ENCODE measurements at places on chromosomes 16 and 17.
A peak's percentile ranks its signal among the peaks of the same experiment; 100 is the strongest.

- no peak for DNase-seq
These were observed 2.7 kb upstream of the CUEDC1 start for GRCh38 chr17:57957886-57958285.

- peak; percentile 98 for DNase-seq
These were observed 16.0 kb upstream of the LHX1 start for GRCh38 chr17:36921095-36921851.

- no peak for DNase-seq
These were observed 32.2 kb downstream of the SLC12A3 start for GRCh38 chr16:56897026-56897799.

DNA sequence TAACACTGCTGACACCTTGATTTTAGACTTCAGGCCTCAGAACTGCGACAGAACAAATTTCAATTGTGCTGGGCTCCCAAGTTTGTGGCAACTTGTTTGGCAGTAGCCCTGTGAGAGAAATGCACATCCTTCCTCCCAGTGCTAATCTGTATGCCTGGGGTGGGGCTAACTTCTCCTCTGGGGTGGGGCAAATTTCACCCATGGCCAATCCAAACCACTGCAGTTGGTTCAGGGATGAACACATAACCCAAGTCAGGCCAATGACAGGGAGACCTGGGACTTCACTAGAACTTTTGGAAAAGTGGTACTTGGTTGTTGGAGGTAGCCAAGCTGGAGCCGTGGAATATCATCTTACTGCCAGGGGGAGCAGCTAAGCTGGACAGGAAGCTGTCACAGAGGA, 56.3 kb downstream of the ABCC6 start:
- DNase-seq, result no peak

GRCh38 chr16:19812986-19813385, 71.7 kb downstream of the GPRC5B start:
- no peak for DNase-seq

- DNase-seq, result no peak
These were observed 63.3 kb upstream of the HLF start for GRCh38 chr17:55201308-55201932.

GRCh38 chr16:6153901-6154300, 1056.3 kb upstream of the EEF2KMT start:
- no peak for DNase-seq

DNA sequence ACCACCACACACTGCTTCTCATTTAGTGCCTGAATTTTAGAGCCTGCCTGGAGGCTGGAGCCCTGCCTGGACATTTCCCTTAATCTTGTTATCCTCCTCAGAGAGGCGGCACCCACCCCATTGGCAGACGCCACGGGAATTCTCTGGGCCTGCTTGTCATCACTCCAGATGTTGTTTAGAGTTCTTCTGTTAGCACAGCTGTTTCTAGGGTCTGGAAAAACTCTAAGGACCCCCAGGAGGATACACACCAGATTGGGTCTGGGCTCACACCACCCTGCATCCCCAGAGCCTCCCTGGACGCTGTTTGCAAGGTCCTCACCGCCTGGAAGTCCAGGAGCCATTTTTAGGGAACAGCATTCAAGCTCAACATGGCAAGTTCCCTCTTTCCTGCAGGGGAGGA, 565 bp upstream of the XAF1 start:
- DNase-seq, result no peak

DNA sequence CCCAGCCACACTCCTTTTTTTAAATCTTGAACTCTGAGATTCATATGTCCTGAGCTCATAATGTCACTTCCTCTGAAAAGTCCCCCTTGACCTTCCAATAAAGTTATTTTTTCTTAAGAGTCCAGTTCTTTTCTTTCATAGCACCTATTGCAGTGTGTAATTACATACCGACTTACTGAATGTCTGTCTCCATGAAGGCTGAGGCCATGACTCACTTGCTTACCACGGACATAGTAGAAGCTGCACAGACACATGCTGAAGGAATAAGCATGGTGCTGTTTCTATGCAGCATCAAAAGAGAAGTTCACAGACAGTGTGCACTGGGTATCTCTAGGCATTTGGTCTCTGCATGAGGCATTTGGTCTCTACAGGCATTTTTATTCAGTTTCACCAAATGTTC, 77.2 kb downstream of the C17orf67 start:
- DNase-seq, result peak; percentile 83

DNA sequence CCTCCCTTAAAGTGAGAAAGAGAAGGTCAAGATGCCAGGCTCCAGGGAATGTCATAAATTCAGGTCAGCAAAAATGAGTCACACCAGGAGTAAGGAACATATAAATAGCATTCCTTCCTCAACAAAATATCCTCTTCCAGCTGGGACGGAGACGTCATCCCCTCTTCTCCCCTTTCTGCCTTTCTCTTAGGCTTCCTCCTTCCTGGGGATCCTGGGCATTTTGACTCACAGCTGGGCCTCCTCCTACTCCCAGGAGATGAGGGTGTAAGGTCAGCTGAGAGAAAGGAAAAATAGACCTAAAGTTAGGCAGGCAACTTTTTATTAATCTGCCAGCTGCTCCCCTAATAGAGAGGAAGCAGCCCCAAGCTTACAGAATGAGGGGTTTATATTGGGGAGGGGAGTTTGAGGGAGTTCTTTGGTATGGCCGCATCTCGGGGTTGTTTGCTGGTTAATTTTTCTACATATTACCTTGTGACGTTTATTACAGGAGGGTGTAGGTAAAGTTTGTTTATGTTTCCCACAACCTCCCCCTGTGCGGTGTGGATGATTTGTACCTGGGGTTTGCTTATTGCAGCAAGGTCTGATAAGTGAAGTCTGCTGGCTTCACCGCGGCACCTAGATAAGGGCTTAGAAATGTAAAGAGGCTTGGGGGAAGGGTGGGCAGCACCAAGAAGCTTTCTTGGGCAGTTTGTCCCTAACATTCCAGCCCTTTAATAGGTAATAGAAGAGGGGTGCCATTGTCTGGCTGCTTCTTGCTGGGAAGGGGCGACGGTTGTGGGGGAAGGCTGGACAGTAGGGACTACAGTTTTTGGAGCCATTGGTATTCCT, 7.1 kb upstream of the ZNF747 start:
- no peak for DNase-seq

DNA sequence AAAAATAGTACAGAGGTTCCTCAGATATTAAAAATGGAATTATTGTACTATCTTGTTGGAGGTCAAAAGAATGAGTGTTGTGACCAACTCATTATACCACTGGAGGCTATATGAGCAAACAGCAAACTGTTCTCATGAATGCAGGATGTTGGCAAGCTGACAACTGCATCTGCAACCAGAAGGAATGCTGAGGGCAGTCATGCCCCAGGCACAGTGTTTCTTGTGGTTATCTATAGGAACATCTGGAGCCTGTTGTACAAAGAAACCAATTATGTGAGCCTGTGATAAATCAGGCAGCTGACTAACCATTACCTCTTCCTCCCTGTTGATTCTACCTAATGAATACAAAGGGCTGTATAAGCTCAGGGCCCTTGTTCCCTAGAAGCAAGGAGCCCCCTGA, 2057.1 kb downstream of the TP53TG3F start:
- peak; percentile 30 for DNase-seq

DNA sequence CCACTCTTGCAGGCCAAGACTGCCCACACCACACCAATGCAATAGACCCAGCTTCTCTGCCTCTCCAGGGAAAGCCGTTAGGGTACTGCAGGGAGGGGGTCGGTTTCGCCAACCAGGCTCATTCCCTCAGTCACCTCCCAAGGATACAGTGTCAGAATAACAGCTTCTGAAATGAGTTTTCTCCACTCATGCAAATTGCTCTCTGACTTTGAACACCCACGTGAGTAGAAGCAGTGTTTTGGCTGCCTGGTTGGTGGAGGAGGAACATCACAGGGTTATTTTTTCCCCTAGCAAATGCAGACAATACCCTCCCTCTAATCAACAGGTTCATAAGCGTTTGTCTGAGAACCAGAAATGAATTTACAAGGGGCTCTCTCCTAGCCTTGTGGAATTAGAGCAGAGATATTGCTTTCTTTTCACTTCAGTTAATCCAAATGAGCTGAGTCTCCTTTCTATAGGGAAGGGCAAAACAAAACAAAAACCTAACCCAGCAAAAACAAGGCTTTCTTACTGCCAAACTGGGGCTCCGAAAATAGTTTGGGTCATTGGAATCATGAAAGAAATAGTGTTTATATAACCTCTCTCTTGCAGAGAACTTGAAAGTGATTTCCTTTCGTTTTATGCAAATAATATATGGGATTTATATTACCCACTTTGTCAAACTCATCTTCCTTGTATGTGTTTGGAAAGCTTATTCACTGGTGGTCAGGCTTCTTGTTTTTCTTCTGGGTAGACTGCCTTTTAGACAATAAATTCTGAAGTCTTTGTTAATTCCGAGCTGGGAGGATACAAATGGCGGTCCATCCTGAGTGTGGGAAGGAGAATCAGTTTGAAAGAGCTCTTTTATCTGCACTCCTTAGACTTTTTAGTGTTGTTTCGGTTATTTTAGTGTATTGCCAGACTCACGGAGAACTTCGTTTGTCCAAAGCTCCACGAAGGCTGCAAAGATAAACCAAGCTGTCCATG, 229.9 kb downstream of the MSI2 start:
- no peak for DNase-seq

DNA sequence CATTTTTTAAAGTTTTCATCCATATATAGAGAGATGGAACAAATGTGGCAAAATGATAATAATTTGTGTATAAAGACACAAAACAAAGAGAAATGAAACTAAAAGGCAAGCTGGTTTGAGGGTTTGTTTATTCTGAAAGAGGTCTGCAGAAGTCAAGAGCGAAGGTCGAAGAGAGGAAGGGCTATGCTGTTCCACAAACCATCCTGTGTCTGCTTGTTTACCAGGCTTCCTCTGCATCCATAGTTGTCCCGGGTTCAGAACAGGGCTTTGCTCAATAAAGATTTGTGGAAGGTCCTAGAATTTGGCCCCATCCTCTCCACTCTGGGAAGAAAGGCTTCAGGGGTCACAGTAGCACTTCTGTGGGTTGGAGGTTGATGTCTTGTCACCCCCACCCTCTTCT, 2.4 kb upstream of the MARVELD3 start:
- no peak for DNase-seq

DNA sequence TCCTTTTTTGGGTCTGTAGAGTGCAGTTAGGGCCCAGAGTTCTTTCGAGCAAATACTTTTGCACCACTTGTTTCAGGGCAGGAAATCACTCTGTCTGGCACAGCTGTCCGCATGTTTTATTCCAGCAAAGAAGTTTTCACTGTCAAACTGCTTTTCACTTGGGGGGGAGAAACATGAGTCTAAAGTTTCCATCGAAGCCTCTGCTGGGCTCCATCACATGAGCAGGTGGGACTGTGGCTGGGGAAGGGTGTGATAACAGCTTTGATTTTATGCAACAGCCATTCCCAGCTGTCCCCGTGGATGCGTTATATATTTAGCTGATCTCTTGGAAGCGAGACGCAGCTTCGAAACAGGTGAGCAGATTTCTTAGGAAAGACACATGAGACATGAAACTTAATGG, 288.6 kb downstream of the SNX29 start:
- DNase-seq, result no peak

DNA sequence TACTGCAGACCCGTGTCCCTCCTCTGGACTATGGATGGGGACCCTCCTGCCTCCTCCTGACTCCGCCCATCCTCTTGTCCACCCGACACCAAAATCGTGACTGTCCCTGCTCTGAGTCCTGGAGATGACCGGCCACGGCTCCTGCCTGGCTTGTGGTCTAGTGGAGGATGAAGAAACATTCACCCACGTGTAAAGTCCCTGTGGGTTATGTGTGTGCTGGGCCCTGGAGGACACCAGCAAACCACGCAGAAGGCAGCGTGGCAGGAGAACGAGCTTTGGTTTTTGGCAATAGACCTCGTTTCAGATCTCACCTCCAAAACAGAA, 11.9 kb downstream of the SPNS2 start:
- DNase-seq, result no peak

- DNase-seq, result peak; percentile 70
These were observed at the start of gene CENPT for GRCh38 chr16:67847064-67847861. TSS of gene CENPT (minus strand) at chr16:67847693. CDS start at chr16:67833859, 13,834 bp downstream.

DNA sequence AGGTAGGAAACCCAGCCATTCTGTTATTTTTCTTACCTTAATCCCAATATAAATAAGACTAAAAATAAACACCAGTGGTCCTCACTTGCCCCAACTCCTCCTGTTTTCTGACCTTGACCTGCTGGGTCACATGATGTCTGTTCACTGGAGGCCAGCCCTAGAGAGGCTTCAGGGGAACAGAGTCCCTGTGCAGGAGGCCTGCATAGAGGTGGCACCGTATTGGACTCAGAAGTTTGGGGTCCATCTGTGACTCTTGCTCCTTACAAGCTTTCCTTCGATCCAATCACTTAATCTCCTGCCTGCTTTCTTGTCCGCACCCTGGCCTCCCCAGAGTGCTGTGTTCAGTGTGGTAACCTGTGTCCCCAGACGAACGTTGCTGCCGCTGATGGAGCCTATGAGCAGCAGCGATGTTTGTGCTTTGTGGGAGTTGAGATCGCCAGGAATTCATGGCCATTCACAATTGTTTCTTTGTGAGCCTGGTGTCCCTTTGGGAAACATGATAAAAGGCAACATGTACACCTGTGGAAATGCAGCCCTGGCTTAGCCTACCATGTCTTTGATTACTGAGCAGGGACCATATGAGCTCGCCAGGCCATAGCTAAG, 4.7 kb downstream of the IGSF6 start:
- no peak for DNase-seq

- no peak for DNase-seq
These were observed 4.5 kb downstream of the ZNF267 start for GRCh38 chr16:31877876-31878642.

GRCh38 chr17:12230481-12231354, 210.0 kb downstream of the MAP2K4 start:
- no peak for DNase-seq

DNA sequence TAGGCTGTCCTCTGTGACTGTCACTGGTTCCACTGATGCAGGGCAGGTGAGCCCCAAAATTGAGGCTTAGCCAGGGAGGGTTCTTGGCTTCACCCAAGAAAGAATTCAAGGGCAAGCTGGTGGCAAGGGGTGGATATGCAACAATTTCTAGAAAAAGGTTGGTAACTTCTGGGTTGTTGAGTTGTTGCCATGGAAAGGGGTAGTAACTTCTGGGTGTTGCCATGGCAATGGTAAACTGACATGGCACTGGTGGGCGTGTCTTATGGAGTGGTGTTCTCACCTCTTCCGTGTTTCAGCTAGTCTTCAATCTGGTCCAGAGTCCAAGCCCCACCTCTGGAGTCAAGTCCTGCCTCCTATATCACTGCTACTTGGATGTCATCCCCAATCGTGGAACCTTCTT, 9.5 kb upstream of the GUCY2D start:
- DNase-seq, result no peak

GRCh38 chr17:54620399-54620978, 280.2 kb upstream of the TOM1L1 start:
- DNase-seq, result no peak

DNA sequence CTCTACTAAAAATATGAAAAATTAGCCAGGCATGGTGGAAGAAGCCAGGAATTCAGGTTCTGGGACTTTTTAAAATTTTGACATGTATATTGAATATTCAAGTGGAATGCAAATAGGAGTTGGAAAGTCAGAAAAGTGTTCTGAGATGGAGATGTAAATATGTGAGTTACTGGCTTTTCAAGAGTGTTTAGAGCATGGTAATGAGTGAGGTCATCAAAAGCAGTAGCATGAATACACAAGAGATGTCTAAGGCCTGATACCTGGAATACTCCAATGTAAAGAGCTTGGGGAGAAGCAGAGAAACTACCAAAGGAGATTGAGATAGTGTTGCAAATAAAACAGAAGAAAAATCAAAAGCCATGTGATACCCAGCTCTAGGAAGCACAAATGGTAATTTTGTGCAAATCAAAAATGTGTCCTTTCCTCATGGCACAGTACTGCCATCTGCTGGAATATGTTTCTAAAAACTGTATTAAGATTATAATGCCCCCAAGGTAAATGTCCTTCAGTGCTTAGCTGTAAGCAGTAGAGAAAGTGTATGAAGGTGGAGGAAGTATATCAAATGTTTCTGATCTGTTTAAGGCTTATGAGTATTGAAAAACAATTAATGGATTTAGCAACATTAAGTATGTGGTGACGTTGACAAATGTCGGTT, 908.4 kb downstream of the KCNJ18 start:
- DNase-seq, result no peak

Measured in RCC 7860 (cell line).